ENCODE measurements at places on chromosomes 16 and 17.

DNA sequence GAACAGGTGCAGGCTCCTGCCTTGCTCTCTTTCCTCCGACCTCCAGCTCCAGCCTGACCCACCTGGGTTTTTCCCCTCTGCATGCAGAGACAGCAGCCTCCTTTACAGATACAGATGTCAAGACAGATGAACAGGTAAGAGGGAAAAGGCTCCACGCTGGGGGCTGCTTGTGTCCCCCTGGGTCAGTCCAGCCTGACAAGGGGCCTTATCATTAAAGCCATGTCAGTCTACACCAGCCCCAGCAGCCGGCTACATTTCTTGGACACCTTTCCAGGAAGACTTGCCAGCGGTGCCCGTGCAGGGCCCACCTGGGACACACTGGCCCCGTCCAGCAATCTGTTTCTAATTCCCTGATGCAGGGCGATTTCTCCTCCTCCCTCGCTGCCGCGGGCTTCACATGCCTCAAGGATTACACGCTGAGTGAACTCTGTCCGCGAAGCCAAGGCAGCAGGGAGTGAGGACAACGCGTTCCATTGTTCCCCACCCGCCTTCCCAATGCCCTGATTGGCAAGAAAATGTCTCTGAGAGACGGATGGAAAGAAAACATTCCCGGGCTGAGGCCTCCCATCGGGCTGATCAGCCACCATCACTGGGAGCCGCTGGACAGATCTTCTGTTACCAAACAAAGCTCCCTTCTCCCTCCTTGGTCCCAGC, 184.7 kb downstream of the C16orf95 start:
- peak; percentile 87 for DNase-seq

DNA sequence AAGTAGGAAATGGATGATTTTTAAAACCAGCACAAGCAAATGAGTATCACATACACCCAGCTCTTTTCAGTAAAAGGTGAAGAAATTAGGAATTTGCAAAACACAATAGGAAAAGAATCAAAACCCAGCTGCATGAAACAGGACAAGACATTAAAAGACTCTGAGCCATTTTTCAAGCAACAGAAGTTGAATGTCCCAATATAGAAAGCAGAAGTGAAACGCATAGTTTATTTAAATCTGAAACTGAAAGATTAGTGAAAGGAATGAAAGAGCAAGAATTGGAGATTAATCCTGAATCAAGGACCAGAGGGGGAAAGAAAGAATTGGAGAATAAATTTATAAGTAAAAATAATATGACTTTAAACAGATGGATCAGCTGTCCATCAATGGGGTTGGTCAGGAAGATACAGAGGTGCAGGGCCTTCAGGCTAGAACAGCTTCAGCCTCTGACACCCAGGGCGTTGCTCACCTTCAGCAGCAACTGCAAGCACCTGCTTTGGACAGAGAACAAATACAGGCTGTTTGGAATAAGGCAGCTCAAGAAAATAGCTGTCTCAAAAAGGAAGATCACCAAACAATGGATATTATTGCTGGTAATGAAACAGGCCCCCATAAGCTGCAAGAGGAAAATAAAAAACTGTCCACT, 3.9 kb upstream of the ARHGAP17 start:
- no peak for DNase-seq

- no peak for DNase-seq
These were observed 247.8 kb upstream of the ERCC4 start for GRCh38 chr16:13672196-13672595.

GRCh38 chr16:57591086-57591869, 37.2 kb upstream of the ADGRG1 start:
- peak; percentile 79 for DNase-seq

DNA sequence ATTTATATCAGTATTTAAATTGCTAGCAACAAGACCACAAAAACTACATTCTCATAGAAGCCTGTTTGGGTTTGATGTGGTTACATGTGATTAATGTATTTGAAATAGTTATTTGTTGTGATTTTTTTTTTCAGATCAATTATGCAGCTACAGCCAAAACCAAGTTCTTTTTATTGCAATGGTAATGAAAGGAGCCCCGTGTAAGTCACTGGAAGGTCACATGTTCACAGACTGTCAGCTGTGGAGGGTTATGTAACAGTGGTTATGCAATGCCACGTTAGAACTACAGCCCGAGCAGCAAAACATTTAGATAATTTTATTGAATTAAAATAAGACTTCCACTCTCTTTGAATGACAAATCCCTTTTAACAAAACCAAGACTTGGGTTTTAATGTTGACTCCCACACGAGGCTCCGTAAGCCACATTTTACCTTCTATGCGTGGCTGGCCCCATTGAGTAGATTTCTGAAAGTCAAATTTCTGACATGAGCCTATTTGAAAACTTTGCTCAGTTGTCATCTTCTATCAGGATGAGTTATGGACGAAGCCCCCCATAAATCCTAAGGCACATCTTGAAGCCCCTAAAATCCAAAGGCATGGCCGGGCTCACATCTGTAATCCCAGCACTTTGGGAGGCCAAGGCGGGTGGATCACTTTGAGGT, 41.8 kb upstream of the SEC14L1 start:
- peak; percentile 95 for DNase-seq

- peak; percentile 23 for DNase-seq
These were observed 12.5 kb downstream of the ABCA5 start for GRCh38 chr17:69314246-69315065.

GRCh38 chr16:67462279-67462655, 18.7 kb downstream of the ATP6V0D1 start:
- DNase-seq, result no peak

DNA sequence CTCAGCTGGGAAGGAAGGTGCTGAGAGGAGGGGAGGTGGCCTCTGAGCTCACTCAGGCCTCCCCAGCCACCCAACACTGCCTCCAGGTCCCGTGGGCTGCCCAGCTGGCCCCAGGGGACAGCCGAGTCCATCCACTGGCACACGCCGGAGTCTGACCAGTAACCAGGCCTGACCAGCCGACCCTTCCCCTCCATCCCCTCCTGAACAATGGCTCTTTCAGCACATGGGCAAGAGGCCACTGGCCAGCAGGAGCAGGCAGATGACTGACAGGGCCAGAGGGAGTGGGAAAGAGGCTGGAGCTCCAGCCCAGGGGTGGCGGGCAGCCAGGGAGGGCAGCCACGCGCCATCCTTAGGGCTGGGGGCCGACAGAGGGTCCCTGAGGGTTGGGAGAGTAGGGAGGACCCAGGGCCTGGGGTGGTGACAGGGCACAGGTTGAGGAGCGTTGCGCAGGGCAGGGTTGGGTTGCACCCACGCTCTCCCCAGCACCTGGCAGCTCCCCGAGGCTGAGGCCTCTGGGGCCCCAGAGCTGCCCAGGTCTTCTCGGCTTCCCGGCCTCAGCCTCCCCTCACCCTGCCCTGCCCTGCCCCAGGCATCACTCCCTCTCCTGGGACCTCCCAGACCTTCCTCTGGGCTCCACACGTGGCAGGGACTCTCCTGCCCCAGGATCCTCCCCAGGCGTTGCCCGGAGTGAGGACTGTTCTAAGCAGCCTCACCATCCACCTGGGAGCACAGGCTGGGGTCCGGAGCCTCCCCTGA, 20.2 kb upstream of the SLC38A10 start:
- no peak for DNase-seq

DNA sequence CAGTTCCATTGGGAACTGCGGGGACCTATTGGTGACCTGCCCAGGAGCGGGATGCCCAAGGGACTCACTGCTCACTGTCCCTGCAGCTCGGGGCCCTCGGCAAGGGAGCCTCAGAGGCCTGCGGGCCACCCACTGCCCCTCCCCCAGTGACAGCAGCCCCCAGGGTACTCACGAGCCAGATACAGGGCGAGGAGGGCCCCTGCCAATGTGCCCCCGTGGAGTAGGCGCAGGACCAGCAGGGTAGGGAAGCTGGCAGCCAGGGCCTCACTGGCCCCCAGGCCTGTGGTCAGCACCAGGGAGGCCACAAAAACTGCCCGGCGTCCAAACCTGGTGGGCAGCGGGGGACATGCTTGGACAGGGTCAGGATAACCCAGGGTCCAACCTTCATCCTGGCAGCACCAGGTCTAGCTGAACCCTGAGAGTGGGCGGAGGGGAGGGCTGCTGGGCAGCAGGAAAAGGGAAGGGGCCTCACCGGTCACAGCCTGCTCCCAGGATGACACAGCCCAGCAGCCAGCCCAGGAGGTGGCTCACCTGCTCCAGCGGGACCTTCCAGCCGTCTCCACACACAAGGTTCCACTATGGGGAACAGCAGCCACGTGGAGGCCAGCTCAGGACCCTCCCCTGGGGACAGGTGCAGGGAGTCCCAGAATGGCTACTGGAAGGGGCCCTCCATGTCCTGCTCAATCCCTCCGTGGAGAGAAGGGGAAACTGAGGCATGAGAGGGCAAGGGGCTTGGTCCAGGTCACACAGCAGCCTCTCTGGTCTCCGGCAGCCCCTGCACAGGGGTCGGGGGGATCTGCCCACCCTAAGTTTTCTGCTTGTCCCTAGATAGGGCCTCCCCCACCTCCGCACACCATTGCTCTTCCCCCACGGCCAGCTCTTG, 855 bp downstream of the SLC22A31 start:
- DNase-seq, result no peak

- DNase-seq, result no peak
These were observed 44.0 kb downstream of the UBN1 start for GRCh38 chr16:4891097-4891885.

DNA sequence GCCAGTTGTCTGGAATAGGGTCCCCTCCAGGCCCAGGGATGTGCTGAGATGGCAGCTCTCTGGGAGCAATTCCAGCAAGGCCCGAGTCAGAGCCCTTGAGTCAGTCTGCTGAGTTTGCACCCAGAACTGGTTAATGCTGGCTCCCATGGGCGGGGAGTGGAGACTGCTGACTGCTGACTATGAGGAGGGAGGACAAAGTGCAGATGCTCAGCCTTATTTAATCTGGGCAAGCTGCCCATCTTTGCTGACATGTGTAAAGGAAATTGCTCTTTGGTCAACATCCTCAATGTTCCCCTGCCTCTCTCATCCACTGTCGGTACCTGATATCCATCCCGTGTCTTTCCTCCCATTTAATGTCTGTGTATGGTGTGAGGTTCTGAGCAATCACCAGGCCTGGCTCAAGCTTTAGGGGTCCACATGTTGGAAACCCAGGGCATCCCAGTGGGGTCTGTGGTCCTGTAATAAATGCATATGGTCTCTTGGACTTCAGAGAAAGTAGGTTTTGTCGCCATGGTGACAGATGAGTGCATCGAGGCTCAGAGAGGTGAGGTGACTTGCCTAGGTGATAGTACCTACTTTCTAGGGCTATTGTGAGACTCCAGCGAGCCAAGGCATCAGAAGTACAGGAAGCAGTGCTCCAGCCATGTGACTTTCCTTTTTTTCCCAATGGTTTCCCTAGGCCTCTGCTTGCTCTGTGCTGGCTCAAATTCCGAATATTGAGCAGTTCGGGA, 20.0 kb upstream of the RNF135 start:
- peak; percentile 96 for DNase-seq

- DNase-seq, result no peak
These were observed 213.4 kb upstream of the GSE1 start for GRCh38 chr16:85399583-85400284.

DNA sequence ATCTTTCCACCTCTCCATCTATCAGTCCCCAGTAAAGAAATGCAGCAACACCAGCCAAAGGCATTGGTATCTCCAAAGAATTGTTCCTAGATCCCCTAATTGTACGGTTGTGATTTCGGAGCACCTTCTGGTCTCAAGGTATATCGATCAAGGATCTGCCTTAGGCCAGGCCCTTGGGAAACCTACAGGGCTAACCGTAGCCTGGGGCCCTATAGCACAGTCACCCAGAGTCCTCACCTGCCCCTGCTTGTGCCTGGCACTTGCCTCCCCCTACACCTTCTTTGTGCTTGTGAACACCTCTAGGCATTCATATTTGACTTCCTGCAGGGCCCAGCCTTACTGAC, 16.8 kb upstream of the AURKB start:
- no peak for DNase-seq

- no peak for DNase-seq
These were observed 41.0 kb downstream of the USP22 start for GRCh38 chr17:21001813-21002221.

DNA sequence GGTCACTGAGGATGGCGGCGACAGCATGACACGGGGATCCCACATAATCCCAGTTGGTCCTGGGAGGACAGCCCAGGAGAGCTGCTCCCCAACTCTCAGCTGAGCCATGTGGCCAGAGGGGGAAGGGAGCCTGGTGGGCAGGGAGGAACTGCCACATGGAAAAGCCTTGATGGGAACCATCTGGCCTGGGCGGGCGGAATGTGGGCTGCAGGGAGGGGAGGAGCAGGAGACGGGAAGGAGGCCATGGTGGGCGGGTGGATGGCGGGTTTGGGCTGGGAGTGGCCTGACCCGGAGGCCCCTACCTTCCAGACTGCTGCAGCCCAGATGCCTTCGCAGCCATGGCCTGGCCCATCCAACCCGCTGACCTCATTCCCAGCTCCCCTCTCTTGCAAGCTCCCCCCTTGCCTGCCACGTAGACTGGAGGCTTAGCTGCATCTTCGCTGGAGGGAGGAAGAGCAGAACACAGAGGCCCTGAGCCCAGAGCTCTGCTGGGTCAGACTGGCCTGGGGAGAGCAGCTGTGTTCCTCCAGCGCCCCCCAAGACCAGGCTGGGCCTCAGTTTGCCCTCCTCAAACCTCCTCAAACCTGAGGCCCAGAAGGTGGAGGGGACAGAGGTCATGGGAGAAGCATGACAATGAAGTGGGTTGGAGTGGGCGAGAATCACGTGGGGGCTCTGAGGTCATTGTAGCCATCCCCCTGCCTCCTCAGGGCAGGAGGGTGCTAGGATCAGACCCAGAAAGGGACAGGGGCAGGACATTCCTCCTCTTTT, 8.2 kb upstream of the COL1A1 start:
- DNase-seq, result peak; percentile 98

- DNase-seq, result peak; percentile 83
These were observed 33.0 kb downstream of the ANKFN1 start for GRCh38 chr17:56186222-56186786.

GRCh38 chr17:75473246-75473645, 16.8 kb downstream of the TMEM94 start:
- no peak for DNase-seq

DNA sequence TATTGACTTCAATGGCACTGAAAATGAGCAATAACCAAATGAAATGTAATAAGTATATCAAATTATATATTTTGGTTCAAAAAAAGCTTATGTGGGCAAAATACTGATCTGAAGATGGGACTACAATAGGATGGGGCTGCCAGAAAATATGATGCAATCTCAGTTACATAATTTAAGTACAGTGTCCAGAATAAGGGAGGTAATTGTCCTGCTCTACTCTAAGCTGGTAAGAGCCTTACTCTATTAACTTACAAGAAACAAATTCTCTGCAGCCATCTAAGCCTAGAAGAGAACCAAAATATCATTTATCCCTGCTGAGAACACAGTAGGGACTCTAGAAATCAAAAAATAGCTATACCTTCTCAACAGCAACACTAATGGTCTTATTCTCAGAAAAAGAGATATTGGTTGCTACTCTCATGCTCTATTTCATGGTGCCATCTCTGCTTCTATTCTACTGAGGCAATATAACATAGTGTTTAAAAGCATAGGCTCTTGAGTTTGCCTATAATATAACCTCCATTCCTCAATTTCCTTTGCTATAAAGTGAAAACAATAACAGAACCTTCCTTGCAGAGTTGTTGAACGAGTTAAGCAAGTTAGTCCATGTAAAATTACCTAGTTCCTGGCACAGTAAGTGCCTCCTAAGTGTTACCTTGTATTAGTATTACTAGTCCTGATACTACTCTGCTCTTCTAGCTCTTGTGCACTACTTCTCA, 19.9 kb downstream of the NQO1 start:
- peak; percentile 44 for DNase-seq

- peak; percentile 28 for DNase-seq
These were observed 58.9 kb downstream of the IL21R start for GRCh38 chr16:27460663-27461482.
